Bladder microvascular endothelial cell (primary cell): ENCODE measurements at places on chromosomes 7 and 10. TPM values are rescaled to one million over a fixed set of nuclear protein-coding genes. Genes with fewer than 3 reads are reported as not detected.

ZWINT gene
- total RNA-seq: 34.2 and 54.9 TPM in 2 replicates

SNCG gene
- 111 and 131 TPM in 2 replicates for total RNA-seq

HGF gene
- 0.82 and 1.6 TPM in 2 replicates for total RNA-seq

EPHA1 gene
- total RNA-seq: not detected in 2 replicates

RPEL1 gene
- total RNA-seq: 0.06 TPM in 1 of 2 replicates, not detected in the other

LIPN gene
- not detected in 2 replicates for total RNA-seq

PRSS37 gene
- not detected in 2 replicates for total RNA-seq

WNT8B gene
- not detected in 2 replicates for total RNA-seq

NRCAM gene
- 7.0 and 16.5 TPM in 2 replicates for total RNA-seq

CC2D2B gene
- 0.16 TPM in 1 of 2 replicates, not detected in the other for total RNA-seq

HSPA12A gene
- total RNA-seq: 0.16 and 1.5 TPM in 2 replicates

LRIT1 gene
- not detected in 2 replicates for total RNA-seq

GRM3 gene
- total RNA-seq: not detected in 2 replicates

ADAMTS14 gene
- under 0.01 and 0.06 TPM in 2 replicates for total RNA-seq

WBP1L gene
- 26.6 and 52.7 TPM in 2 replicates for total RNA-seq

PVRIG gene
- total RNA-seq: not detected in 2 replicates

GRB10 gene
- total RNA-seq: 91.6 and 171 TPM in 2 replicates

NRG3 gene
- 10.6 TPM in 1 of 2 replicates, not detected in the other for total RNA-seq

C10orf143 gene
- total RNA-seq: 0.16 and 0.25 TPM in 2 replicates

ABCB8 gene
- total RNA-seq: 14.6 and 26.1 TPM in 2 replicates

MYL7 gene
- not detected in 2 replicates for total RNA-seq

NMT2 gene
- total RNA-seq: 52.5 and 75.3 TPM in 2 replicates

SPDYE16 gene
- total RNA-seq: under 0.01 and 0.13 TPM in 2 replicates

PRPS1L1 gene
- total RNA-seq: not detected in 2 replicates

TMEM273 gene
- 5.3 and 68.0 TPM in 2 replicates for total RNA-seq

HOXA1 gene
- 0.49 and 0.63 TPM in 2 replicates for total RNA-seq

HIBADH gene
- total RNA-seq: 22.5 and 25.6 TPM in 2 replicates

NXPH1 gene
- not detected in 2 replicates for total RNA-seq

ATP6V0A4 gene
- total RNA-seq: 0.06 TPM in 1 of 2 replicates, not detected in the other

OR6B1 gene
- total RNA-seq: not detected in 2 replicates

AKR1C8 gene
- total RNA-seq: 0.16 TPM in 1 of 2 replicates, not detected in the other

BAIAP2L1 gene
- total RNA-seq: 0.31 and 1.3 TPM in 2 replicates

ACHE gene
- 0.16 and 11.3 TPM in 2 replicates for total RNA-seq

CYP3A4 gene
- total RNA-seq: not detected in 2 replicates

IFIT3 gene
- 8.9 and 10.8 TPM in 2 replicates for total RNA-seq

ACSM6 gene
- total RNA-seq: not detected in 2 replicates

MRC1 gene
- total RNA-seq: 2.1 and 281 TPM in 2 replicates

MNX1 gene
- not detected in 2 replicates for total RNA-seq

VSTM4 gene
- total RNA-seq: 0.16 and 0.25 TPM in 2 replicates

FAM25A gene
- total RNA-seq: not detected in 2 replicates

HABP2 gene
- under 0.01 TPM in 1 of 2 replicates, not detected in the other for total RNA-seq

LFNG gene
- total RNA-seq: 6.3 and 32.2 TPM in 2 replicates

MPP7 gene
- 0.32 and 10.6 TPM in 2 replicates for total RNA-seq

CFAP69 gene
- 1.3 and 2.4 TPM in 2 replicates for total RNA-seq

NFE2L3 gene
- total RNA-seq: 14.1 and 70.6 TPM in 2 replicates

REEP3 gene
- total RNA-seq: 34.5 and 56.3 TPM in 2 replicates

TRIM50 gene
- total RNA-seq: not detected in 2 replicates

PTPRE gene
- 28.8 and 265 TPM in 2 replicates for total RNA-seq

JAKMIP3 gene
- 0.06 TPM in 1 of 2 replicates, not detected in the other for total RNA-seq
